ENCODE measurements at places on chromosomes 1 and 21.

GRCh38 chr1:245395680-245396079 lies 240.9 kb downstream of the KIF26B start:
- DNase-seq, result no peak

- DNase-seq, result no peak
These were observed 153.6 kb downstream of the HIVEP3 start for GRCh38 chr1:41765152-41765551.

- DNase-seq, result peak; percentile 57
These were observed 12.1 kb downstream of the IL24 start for GRCh38 chr1:206909161-206909882.

- no peak for DNase-seq
These were observed 12.0 kb upstream of the GPR153 start for GRCh38 chr1:6272868-6273267.

- DNase-seq, result no peak
These were observed 12.2 kb downstream of the SDCCAG8 start for GRCh38 chr1:243267914-243268653.

GRCh38 chr1:235402457-235403200 lies 35.4 kb downstream of the TBCE start:
- no peak for DNase-seq

DNA sequence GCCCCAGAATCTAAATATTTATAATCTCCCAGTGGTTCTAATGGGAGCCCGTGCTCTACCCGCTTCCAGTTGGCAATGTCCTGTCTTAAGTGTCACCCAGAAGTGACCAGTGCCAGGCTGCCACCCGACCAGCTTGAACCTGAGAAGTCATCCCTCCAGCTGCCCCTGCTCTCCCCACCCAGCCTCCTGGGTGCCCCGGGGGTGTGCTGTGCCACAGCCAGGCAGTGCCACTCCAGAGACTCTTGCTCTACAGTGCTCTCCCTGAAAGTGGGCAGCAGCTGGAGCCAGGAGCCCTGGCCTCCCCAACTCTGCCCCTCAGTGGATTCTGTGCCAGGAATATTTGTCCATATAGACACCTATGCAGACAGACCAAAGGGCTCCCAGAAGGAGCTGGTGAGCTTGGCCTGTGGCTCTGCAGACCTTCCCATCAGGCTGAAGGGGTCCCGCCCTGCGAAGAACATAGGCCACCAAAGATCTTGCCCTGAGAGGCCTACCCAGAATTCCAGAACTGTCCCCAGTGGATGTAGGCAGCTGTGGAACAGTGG lies 9.0 kb upstream of the EPS8L3 start:
- no peak for DNase-seq

- DNase-seq, result no peak
These were observed 66.3 kb upstream of the PPP2R5A start for GRCh38 chr1:212218911-212219310.

DNA sequence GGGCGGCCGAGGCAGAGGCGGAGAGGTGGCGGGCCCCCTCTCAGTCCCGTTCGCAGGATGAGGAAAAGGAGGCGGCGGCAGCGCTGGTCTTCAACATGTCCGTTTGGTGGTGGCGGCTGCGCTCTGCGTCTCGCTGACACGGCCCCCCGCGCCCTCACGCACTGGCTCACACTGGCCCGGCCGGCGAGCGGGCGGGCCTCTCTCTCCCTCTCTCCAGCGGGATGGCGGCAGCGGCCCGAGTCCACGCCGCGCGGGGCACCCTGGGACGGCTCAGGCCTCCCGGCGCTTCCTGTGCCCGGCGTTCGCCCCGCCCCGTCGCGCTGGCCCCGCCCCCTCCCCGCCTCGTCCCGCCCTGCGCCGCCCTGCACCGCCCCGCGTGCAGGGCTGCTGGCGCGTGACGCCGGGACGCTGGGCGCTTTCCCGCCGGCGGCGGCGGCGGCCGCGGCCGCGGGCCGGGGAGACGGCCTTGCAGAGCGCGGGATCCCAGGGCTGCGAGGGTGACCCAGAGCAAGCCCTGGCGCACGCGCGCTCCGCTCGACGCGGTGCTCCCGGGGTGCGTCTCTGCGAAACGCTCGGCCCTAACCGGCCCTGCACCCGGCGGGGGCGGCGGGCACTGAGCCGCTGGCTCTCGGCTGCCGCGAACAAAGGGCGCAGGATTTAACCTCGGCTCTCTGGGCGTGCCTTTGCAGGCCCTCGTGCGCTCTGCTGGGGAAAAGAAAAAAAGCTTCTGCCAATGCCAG lies at the start of gene SCAF4:
Gene SCAF4 (minus strand): TSS at position 262 of the 740 bp plus-strand sequence. CDS start 426 bp downstream, outside the sequence.
- peak; percentile 71 for DNase-seq

DNA sequence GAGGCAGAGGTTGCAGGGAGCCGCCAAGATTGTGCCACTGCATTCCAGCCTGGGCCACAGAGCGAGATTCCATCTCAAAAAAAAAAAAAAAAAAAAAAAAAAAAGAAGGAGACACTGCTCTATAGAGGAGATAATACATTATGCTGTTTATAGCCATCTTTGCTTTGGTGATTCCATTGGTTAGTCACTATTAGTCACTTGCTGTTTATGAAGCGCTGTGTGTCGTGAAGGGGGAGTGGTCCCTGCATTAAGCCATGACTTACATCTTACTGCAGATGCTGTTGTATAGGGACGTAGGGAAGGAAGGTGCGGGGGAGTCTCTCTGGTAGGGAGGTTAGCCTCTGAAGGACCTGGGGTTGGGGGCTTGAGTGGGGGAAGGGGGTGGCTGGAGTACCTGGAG lies 48.3 kb downstream of the HUNK start:
- DNase-seq, result no peak

- no peak for DNase-seq
These were observed 4.2 kb downstream of the HLCS start for GRCh38 chr21:36962098-36962780.

DNA sequence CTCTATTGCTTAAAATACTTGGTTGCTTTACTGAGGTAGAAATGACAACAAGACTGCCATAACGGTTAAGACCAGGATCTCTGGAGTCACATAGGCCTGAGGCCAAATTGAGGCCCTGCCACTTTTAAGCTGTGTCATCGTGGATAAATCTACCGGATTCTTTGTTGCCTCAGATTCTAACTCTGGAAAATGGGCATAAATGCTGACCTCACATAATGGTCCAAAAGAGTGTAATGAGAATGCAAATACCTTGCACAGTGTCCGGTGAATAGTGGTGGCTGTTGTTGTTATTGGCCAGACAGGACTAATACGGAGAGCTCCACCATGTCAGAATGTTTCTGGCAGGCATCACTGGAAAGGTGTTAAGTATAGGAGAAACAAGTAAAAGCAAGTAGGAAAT lies 346.1 kb downstream of the LMO4 start:
- no peak for DNase-seq

DNA sequence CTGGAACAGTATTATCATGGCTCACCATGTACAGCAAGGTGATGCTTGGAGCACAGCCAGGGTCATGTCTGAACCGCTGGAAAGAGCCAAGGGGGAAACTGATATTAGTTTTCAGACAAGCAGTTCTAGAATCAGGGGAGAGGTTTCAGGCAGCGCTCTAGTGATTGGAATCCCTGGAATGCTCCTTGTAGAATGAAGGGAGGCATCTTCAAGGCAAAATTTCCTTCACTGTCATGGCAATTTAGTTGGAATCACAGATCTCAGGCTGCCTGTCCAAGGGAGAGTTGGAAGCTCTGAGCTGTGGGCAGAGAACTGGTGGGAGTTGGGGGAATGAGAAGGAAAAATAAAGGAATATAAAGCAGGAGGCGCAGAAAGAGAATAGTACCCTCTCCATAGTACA lies 737.1 kb downstream of the PTPRU start:
- DNase-seq, result no peak

GRCh38 chr1:165056914-165057313 lies 299.6 kb downstream of the LMX1A start:
- DNase-seq, result no peak

- DNase-seq, result no peak
These were observed 28.7 kb upstream of the TRAPPC10 start for GRCh38 chr21:43983390-43983789.

DNA sequence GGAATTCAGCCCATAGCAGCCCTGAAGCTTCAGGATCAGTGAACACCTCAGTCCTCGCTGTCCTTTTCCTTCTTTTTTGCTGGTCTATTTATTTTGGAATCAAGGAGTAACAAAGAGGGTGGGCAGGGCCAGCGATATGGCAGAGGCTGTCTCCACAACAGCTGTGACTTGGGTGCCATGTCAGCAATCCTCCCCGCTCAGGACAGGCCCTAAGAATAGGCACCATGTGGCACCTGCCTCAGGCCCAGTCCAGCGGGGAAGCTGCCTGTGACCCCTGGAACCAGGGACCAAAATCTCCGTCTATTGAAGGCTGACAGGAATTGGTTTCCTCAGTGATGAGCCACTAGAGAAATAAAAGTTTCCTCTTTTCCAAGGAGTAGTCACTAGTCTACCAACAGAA lies 58.6 kb upstream of the TNR start:
- DNase-seq, result no peak

DNA sequence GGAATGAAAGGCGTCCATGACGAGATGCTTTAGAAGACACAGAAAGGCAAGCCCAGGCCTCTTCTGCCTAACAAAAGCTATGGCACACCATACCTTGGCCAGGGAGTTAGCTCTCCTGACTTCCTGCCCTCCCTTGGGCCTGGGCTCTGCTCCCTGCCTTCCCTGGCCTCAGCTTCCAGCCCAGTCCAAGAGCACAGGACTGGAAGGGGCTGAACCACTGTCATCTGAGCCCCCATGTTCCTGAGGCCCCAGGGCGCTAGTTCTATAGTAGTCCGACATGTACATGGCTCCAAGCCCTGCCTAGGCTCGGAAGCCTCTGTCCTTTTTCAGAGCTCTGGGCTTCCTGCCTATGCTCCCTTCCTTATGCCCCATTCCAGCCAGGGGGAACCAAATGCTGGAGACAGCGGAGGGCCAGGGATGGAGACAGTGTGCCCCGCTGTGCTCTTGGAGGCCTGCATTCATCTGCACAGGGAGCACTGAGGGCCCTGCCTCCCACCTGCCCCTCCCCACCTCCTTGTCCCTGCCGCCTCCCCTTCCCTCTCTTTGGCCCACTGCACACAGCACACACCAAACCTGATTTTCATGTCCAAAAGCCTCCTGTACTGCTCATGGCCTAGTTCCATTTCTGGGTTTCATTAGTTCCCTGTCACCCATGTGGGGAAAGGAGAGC lies 240.1 kb downstream of the RHOU start:
- no peak for DNase-seq

- no peak for DNase-seq
These were observed 126.2 kb upstream of the ETS2 start for GRCh38 chr21:38679534-38679933.

- no peak for DNase-seq
These were observed 113.6 kb upstream of the CYYR1 start for GRCh38 chr21:26686705-26687104.

DNA sequence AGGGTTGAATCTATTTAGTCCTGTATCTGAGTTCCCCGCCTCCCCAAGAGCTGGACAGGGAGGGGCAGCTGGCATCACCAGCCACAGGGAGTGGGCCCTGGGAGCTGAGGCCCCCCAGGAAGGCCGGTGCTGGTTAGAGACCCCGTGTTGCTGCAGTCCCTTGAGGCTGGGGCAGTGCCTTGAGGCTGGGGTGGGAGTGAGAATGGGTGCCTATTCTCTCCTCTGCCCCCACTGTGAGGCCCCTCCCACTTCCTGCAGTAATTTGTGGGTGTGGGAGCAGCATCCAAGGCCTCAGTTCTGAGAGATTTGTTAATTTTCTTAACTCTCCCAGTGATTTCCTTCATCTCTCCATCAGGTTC lies 2.5 kb upstream of the TRAPPC3 start:
- DNase-seq, result peak; percentile 45

DNA sequence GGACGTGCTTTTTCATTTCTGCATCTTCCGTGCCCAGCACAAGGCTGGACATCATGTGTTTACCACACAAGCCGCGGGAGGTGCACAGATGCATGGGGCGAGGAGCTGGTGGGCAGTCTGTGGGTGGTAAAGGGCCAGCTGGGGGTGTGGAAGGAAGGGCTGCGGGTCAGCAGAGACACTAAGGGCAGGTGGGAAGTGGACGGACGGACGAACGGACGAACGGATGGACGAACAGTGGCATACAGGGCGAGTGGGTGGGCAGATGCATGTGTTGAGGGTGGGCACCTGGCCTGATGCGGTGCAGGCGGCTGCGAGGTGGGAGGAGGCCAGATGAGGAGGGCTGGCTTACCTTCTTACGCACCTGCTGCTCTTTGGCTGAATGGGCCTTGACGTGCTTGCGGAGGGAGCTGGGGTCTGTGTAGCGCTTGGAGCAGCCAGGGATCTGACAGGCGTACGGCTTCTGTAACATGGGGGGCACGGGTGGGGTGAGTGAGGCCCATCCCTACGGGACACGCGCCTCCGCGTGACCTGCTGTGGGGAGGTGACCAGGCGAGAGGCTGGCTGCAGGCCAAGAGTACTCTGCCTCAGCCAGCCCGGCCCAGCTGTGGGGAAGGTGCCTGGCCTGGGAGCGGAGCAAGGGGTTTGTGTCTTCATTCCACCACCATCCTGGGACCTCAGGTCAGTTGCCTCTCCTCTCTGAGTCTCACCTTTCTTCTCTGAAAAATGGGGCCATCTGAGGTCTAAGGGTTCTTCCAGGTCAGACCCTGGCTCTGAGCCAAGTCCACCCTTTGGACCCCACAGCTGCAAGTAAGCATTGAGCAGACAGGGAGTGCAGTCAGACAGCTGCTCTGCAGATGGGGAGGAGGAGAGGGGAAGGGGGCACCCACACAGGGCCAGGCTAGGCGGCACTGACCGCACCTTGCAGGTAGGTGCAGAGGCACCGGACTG lies 65.5 kb downstream of the DMRTB1 start:
- no peak for DNase-seq

DNA sequence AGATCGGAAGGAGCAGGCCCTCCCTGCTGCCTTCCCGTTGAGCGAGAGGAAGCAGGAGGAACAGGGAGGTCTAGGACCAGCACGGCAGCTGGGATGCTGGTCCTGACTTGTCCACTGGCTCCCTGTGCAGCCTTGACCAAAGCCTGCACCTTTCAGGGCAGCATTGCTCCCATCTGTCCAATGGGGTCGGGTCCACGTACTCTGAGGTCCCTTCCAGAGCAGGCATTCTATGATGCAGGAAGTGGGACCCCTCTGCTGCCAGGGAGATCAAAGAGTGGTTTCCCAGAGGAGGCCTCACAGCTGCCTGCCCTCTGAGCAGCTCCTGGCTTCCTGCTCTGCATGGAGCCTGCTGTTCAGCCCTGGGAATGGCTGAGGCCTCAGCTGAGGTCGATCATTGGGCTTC lies 21.7 kb upstream of the ZNF362 start:
- DNase-seq, result no peak

DNA sequence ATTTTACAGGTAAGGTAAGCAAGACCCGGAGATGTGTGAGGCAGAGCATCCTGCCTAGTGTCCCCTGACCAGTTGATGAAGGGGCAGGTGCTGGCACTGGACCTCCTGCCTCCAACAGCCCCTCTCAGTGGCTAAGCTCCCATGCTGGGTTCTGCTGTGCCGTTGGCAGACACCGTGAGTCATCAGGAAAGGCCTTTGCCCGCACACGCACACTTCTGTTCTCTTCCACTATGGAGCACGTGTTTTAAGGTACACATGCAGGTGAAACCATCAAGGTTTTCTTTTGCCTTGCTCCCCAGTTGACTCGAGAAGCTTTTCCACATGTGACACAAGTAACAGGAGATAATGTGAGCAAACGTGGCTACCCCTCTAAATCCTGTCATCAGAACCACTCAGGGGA lies 207.9 kb downstream of the RRAGC start:
- no peak for DNase-seq
